ENCODE measurements at places on chromosomes 3 and 15. TPM values are rescaled to one million over a fixed set of nuclear protein-coding genes. Genes with fewer than 3 reads are reported as not detected.

Gene GPR156
- polyA plus RNA-seq = 0.47 TPM

Gene MINAR1
- 0.87 TPM for polyA plus RNA-seq

Gene TERC
- not detected for polyA plus RNA-seq

Gene UBL7
- polyA plus RNA-seq = 35.3 TPM

Gene DPPA2
- not detected for polyA plus RNA-seq

Gene CELSR3
- polyA plus RNA-seq = 4.8 TPM

Gene CCDC54
- not detected for polyA plus RNA-seq

Gene P4HTM
- polyA plus RNA-seq = 13.8 TPM

Gene SI
- not detected for polyA plus RNA-seq

GRCh38 chr15:51044037-51044727, 50.5 kb downstream of the TNFAIP8L3 start:
- DNase-seq = no peak

DNA sequence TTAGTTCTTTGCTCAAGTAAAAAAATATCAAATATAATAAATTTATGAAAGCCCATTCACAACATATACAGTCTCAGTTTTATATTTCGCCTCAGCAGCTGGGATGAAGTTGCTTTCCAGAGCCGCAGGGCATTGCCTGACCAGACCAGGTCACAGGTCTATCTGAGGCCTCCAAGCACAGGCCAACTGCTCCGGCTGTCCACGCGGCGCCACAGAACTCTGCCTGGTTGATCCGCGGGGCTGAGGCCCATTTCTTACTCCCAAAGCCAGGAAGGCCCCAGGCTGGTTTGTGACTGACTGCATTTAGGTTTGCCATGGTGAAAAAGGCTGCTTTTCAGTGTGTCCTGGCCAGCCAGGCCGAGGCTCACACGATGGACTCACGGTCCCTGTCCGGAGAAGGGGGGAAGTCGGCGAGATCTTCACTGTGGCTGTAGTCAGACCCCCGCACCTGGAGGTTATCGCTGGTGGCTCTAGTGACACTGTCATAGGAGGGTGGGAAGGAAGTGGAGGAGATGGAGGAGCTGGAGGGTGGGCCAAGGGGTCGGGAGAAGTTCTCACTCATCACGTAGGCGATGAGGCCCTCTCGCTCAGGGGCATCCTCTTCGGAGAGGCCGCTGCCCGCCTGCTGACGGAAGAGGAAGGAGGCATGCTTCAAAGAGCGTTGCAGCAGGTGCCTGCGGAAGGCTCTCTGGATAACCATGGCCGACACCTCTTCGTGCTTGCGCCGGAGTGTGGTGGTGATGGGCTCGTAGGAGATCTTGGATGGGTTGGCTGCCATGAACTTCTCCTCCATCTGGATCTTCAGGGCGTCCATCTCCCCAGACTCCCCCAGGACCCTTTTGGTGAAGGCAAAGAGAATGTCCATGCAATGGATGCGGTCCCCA, 54.1 kb downstream of the EXOG start:
- DNase-seq = no peak

DNA sequence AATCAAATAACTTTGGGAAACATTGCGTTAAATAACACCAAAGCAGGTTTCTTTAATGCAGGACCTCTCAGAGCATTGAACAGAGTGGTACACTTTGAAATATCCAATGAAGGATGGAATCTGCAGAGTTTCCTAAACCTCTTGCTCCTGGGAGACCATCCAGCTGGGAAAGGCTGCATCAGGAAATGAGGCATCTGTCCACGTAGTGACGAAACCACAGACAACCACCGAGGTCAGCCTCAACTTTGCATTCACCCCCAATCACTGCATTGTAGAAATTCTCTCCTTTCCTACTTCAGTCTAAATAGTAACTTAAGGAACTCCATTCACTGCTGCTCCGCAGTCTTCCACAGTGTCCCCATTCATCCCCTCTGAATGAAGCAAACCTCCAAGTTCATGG, 41.5 kb upstream of the CDV3 start:
- no peak for DNase-seq

GRCh38 chr15:71129669-71130068, 14.4 kb downstream of the THSD4 start:
- peak; percentile 51 for DNase-seq

DNA sequence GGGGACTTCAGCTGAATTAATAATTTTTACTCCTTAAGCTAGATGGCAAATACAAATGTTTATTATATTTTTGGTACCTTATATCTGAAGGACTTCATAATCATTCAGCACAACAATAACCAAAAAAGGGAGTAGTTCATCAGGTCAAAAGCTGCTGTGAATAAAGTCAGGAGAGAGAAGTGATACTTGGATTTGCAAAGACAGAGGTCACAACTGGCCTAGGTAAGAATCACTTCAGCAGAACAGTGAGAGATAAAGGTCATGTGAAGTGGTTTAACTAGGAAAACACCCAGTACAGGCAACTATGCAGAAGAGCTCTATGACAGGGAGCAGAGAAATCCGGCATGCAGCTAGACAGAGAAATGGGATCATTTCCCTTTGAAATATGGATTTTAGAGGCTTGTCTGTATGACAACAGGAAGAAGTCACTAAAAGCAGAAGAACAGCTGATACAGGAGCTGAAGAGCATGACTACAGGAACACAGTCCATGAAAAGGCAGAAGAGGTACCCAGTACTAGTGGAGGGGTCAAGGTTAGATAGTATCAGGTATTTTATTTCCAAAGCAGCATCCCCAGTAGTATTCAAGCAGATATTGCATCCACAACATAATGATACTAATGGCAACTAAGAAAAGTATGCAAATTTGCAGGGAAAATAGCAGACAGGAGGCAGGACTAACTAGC, 25.7 kb downstream of the ZMAT3 start:
- DNase-seq = no peak

GRCh38 chr15:93553167-93553935, 464.3 kb upstream of the RGMA start:
- DNase-seq = no peak

DNA sequence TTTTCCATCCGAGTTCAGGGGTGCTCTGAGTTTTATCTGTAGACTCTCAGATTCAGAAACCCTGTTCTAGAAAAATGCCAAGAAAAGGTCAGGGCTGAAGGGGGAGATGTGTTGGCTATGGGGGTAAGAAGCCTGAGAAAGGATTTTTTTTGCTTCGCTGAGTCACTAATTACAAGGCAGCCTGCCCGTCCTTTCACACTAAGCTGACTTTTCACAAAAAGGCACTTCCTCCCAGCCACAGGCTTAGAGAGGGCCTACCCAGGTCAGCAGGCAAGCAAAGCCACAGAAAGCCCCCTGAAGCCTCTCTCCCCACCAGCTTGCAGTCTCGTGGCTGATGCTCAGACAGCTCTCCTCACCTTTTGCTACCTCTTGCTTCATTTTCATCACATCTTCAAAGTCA, 192.6 kb upstream of the PRICKLE2 start:
- DNase-seq = no peak

DNA sequence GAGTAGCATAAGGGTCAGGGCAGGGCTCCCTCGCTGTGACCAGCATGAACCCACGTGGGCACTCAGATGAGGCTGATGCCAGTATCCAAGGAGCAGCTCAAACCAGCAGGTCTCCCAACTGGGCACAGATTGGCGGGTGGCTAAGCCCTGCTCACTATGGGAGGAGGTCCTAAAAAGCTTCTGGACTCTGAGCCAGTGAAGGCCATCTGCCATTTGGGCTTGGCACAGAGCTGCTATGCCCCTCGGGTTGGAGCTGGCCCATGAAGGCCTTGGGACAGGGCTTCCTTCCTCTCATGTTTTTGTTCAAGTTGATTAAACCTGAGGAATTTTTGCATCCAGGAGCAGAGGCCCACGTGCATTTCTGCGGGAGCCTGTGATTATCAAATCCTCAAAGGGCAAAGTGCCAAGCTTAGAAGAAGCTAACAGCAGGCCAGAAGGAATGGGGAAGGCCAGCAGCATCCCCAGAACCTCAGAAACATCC, 4.3 kb upstream of the STRA6 start:
- no peak for DNase-seq

DNA sequence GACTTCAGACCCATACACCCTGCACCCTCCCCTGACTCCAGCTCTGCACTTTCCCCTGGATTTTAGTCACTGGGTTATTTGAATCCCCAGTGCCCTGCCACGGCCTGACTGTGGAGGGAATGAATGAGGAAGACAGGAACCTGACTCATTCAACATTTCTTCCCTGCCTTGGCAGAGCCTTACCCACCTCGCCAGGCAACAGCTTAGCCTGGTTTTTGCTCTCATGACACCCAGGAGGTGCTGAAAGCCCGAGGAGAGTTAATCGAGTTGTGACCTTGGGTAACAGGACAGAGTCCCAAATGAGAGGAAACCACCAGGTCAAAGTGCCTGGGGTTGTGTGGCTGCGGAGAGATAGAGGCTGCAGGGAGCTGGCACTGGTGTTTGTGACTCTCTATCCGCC, 128.3 kb downstream of the SMAD6 start:
- no peak for DNase-seq

- no peak for DNase-seq
Measured at GRCh38 chr15:43498990-43499389, 6.0 kb upstream of the TP53BP1 start.

DNA sequence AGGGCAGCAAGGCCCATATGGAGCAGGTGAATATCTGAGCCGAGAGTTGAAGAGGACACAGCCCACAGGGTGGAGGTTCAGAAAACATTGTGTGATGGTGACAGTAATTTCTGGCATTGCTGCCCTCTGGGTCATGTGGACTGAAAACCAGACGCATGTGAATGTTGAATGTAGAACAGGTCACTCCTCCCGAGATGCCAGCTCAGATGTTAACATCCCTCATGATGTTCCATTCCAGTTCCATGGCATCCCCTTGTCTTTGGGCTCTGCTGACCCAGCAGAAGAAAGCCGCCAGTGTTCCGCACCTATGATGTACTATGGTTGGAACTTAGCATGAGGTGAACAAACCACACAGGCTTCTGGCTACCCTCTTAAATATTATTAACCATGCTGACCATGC, 110.7 kb upstream of the CTDSPL start:
- no peak for DNase-seq

DNA sequence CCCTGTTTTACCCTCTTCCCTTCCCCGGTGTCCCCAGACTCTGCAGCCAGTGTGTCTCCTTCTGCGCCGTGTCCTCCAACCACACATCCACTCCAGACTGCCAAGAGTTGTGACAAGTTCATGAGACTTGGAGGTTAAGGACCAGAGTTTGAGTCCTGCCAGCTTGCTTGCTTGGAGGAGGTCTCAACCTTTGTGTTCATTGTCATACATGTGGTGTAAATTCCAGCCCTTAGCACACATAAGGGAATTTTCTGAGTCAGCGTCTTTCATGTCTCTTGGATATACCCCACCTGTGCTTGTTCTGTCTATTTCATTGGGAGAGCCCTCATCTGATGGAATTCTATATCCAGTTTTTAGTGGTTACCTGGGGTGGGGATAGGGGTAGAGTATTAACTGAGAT, 13.3 kb downstream of the CORO2B start:
- no peak for DNase-seq
